ENCODE measurements at places on chromosomes 5 and 9. TPM values are rescaled to one million over a fixed set of nuclear protein-coding genes. Genes with fewer than 3 reads are reported as not detected.

ABLIM3 gene
- 9.8 TPM for total RNA-seq

GRCh38 chr9:92954886-92955285 lies 7.6 kb downstream of the FGD3 start:
- no peak for DNase-seq

DNA sequence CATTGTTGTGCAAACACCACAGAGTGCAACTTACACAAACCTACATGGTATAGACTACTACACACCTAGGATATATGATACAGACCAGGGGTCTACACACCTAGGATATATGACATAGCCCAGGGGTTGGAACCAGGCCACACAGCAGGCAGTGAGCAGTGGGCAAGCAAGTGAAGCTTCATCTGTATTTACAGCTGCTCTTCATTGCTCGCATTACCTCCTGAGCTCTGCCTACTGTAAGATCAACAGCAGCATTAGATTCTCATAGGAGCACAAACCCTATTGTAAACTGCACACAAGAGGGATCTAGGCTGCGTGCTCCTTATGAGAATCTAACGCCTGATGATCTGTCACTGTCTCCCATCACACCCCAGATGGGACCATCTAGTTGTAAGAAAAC lies 56.6 kb downstream of the AP3B1 start:
- no peak for DNase-seq

- no peak for DNase-seq
These were observed 20.8 kb upstream of the KIF2A start for GRCh38 chr5:62284946-62285891.

DNA sequence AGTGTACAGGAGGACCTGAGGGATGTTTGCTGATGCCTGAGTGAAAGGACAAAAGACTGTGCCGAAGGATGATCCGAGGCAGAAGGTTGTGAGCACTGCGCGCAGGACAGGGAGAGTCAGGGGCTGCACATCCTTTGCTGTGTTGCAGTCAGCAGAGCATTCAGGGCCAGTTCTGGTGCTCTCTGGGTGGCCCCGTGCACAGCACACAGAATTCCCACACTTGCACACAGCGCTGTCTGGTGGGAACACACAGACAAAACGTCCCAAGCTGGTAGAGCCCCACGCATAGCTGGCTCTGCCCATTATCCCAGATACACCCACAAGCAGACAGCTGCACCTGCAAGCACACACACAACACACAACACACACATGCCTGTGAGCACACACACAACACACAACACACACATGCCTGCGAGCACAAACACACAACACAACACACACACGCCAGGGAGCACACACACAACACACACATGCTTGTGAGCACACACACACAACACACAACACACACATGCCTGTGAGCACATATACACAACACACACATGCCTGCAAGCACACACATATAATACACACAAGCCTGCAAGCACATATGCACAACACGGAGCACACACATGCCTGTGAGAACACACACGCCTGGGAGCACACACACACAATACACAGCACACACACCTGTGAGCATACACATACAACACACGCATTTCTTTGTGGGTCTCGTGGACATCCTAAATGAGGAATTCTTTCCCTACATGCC lies 74.4 kb downstream of the FGF18 start:
- DNase-seq: no peak

- DNase-seq: no peak
These were observed 4.6 kb downstream of the NIPAL4 start for GRCh38 chr5:157464519-157465171.
